ENCODE measurements at places on chromosomes 6 and 20.

DNA sequence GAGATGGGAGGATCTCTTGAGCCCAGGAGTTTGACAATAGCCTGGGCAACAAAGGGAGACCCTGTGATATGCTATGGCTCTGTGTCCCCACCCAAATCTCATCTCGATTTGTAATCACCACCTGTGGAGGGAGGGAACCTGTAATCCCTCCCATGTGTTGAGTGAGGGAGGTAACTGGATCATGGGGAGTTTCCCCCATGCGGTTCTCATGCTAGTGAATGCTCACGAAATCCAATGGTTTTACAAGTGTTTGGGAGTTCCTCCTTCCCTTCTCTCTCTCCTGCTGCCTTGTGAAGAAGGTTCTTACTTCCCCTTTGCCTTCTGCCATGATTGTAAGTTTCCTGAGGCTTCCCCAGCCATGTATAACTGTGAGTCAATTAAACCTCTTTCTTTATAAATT lies 3.4 kb downstream of the NUDT3 start:
- no peak for DNase-seq

- no peak for DNase-seq
Measured at GRCh38 chr20:24823989-24824693, 124.9 kb upstream of the CST7 start.

GRCh38 chr6:149782337-149782736 lies 32.8 kb downstream of the PCMT1 start:
- DNase-seq = no peak

- DNase-seq = no peak
Measured at GRCh38 chr6:75144386-75144785, 61.5 kb downstream of the COL12A1 start.

DNA sequence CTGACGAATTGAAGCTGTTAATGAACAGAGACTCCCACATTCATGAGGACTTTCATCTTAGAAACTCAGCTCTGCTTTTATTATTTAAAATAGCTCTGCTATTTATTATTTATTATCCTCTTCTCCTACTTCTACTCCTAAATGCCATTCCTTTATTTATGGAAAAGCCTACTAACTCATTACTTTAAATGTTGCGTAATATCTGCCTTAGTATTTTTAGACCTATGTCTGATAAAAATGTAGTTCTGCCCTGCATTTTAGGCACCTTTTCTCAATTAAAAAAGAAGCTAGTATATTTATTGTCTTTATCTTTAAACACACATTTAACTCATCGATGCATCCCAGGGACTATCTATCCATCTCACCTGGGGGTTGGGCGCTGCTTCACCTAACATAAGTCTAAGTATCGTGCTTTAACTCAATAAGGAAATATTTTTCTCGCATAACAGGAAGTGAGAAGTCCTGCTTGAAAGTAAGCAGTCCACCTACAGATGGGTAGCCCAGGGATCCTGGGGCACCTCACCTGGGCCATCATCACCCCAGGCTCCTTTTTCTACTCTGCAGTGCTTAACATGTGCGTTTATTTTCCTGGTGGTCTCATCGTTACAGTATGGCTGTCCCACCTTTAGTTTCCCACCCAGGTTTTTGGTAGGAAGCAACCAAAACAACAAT lies 31.3 kb upstream of the FAM184A start:
- no peak for DNase-seq
